WTC11 (cell line): ENCODE measurements at places on chromosomes 5 and 9.

DNA sequence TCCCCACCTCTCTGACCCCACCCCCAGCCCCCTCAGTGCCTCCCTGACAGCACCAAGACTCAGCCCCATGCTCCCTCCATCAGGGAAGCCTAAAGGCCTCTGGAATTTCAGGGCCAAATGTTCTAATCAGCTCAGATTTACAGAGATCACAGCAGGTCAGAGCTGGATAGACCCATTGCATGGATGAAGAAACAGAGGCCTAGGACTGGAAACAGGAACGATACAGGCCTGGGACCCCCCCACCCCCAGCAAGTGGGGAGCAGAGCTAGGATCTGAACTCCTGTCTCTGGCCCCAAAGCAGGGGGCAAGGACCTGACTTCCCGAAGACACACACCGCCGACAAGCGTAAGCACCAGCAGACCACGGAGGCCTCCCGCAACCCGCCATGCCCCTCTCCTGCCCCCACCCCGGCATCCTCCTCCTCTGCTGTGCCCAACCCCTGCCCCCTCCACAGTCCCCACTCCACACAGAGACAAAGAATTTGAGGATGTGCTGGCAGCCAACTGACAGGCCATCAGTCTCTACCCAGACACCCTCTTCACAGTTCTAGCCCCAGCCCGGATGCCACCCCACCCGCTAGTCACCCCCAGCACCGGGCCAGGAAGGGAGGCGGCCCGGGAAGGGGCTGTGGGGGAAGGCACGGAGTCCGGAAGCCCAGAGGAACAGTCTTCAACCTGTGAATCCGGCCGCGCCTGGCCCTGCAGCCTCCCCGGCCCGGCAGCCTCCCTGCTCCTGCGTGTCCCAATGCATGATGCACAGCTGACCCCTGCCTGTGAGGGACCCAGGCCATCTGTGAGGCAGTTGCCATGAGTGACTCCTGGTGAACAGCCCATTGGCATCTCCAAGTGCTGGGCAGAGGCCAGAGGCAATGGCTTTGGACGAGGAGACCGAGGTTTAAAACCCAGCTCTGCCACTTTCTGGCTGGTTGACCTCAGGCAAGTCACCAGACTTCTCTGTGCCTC lies 31.3 kb downstream of the NDUFA8 start:
- no peak for DNase-seq

GRCh38 chr5:74945561-74946165 lies 79.5 kb upstream of the FAM169A start:
- no peak for DNase-seq

- DNase-seq: no peak
These were observed 135.6 kb downstream of the C9orf50 start for GRCh38 chr9:129485145-129485774.

DNA sequence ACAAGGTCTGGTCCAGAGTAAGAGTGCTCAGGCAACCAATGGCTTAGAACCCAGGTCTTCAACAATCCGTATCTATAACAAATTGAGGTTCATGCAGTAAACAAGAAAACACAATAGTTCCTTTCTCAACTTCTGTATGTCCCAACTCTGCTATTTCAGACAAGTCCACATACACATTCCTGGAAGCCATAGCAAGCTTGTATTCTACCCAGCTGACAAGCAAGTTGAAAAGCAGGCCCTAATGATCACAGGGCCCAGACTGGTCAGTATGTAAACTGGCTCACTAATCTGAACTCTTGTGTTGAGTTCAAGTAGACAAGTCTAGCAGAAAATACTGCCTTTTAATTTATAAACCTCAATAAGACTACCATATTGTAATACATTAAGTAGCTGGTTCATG lies 26.9 kb downstream of the FNIP1 start:
- DNase-seq: no peak

DNA sequence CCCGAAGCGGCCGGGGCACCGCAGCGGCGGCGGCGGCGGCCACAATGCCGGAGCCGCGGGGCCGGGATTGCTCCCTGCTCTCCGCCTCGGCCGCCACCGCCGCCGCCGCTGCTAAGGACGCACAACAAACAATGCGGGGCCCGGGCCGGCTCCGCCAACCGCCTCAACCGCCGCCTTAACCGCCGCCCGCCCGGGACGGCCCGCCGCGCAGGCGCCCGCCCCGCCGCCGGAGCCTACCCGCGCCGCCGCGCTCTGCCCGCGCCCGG lies 254 bp downstream of the STRBP start:
- DNase-seq: no peak

DNA sequence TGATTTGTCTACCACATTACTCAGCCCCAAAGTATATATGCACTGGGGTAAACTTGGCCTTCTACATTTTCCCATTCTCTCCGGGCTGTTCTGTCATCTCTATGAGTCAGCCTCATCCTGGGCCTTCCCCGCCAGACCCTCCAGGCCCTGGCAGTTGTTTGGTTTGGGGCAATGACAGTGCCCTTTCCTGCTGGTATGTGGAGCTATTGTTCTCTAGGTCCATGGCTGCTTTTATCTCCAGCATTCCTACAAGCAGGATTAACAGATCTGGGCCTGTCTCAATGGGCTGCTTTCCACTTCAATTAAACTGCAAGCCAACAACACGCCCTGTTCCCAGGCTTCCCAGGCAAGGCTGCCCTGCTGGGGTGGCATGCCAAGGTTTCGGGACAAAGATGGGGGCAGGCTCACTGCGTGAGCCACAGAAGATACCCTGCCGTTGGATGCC lies 136.4 kb downstream of the SLIT3 start:
- DNase-seq: peak; percentile 18
